ENCODE measurements at places on chromosomes 1 and 21.

GRCh38 chr1:185578293-185578692 lies 155.9 kb upstream of the HMCN1 start:
- no peak for DNase-seq

GRCh38 chr1:104056786-104057185 lies 307.1 kb downstream of the AMY1C start:
- no peak for DNase-seq

DNA sequence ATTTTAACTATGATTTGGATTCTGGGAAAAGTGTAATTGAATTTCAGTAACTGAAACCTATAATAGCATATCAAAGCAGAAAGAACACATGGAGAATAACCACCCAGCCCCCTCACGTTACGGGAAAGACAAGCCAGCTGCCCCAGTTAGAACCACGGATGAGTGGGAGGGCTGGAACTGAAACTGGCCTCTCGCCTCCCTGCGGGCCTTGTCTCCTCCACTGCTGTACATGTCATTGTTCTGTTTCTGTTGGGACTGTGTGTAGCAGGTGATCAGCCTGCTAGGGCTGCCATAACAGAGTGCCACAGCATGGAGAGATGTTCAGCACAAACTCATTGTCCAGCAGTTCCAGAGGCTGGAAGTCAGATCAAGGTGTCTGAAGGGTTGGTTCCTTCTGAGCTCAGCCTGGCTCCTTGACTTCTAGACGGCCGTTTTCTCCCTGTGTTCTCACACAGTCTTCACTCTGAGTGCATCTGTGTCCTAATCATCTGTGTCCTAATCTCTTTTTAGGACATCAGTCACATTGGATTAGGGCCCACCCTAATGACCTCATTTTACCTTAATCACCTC lies 52.4 kb downstream of the MAP3K21 start:
- no peak for DNase-seq

- no peak for DNase-seq
Measured at GRCh38 chr1:156592158-156592909, 758 bp downstream of the NAXE start.

- no peak for DNase-seq
Measured at GRCh38 chr1:60488847-60489246, 415.3 kb upstream of the C1orf87 start.

- DNase-seq, result no peak
Measured at GRCh38 chr1:2441746-2442145, 29.4 kb upstream of the PEX10 start.

DNA sequence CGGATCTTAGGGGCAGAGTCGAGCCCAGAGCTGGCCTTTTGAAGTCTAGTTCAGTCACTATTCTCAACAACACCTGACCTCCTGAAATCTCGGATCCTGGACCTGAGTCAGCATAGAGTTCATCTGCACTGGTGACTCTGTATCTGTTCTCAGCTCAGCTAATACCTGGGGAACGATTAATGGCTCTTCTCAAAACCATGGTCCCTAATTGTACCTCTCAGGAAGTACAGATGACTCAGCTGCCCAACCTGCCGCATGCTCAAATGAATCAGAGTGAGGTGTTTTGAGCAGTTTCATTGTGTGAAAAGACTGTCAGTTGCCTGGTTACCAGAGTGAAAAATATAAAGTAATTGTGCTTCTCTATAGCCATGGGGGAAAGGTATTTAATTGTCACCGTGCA lies 89.2 kb downstream of the SLC35F3 start:
- DNase-seq, result no peak

DNA sequence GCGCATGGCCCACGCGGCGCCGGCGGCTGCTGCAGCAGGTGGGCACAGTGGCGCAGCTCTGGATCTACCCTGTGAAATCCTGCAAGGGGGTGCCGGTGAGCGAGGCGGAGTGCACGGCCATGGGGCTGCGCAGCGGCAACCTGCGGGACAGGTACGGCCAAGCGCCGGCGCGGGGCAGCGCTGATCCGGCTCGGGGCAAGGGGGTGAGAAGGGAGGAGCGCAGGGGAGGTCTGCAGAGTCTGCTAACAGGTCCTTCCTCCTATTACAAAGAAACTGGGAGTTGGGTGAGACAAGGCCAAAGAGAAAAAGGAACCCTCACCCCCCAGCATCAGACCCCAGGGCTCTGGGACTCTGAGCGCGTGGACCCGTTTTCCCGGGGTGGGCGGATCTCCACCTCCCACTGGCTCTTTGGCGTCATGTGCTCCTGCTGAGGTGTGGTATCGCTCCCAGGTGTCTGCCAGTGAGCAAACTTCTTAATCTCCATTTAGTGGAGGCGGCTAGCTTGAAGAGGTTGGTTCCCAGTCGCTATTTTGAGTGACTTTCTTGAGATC lies 431 bp downstream of the MTARC1 start:
- DNase-seq, result peak; percentile 49

DNA sequence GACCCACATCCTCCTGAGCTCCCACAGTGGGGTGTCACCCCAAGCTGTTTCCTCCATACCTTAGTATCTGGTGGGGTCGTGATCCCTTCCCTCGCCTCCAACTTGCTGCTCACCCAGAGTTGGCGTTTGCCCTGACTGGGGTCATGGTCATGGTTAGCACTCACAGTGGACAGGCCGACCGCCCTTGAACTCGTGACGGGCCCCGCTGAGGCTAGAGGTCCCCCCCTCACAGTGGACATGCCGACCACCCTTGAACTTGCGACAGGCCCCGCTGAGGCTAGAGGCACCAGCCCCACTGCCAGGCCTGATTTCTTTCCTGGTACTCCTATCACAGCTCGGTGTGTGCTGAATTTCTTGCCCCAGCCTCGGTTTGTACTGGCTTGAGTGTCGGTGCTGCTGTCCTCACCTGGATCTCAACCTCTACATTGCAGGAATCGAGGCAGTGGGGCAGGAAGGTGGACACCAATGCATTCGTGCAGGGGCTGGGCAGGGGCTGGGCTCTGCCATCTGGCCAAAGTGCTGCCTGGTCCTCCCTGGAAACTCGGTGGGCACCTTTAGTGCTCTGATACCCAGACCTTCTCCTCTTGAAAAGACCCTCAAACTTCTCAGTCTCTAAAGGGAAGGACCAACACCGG lies 37.5 kb upstream of the AJAP1 start:
- no peak for DNase-seq

GRCh38 chr1:174874331-174875053 lies 125.3 kb upstream of the CACYBP start:
- no peak for DNase-seq

- DNase-seq, result no peak
Measured at GRCh38 chr21:44751799-44752636, 40.6 kb upstream of the TSPEAR start.

- no peak for DNase-seq
Measured at GRCh38 chr1:160726114-160726497, 12.9 kb upstream of the SLAMF7 start.

- peak; percentile 41 for DNase-seq
Measured at GRCh38 chr1:68175621-68176398, 56.5 kb downstream of the WLS start.

- DNase-seq, result peak; percentile 20
Measured at GRCh38 chr1:28580722-28581530, 11.1 kb upstream of the RAB42 start.

DNA sequence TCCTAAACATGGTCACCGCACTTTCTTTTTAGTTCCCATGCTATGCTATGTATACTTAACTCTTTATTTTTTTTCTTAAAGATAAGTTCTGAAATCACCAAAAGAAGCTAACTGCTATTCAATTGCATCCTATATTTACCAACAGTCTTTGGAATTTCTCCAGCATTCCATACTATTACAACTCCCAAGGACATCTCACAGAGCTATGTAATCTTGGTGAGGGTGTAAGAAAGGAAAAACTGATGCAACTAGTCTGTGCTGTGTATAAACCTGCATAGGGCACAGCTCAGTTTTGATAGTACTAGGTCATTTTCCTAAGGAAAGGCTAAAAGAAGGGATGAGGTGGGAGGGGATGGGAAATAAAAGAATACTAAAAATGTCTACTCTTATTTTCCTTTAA lies 78.0 kb downstream of the PTPN14 start:
- DNase-seq, result no peak

DNA sequence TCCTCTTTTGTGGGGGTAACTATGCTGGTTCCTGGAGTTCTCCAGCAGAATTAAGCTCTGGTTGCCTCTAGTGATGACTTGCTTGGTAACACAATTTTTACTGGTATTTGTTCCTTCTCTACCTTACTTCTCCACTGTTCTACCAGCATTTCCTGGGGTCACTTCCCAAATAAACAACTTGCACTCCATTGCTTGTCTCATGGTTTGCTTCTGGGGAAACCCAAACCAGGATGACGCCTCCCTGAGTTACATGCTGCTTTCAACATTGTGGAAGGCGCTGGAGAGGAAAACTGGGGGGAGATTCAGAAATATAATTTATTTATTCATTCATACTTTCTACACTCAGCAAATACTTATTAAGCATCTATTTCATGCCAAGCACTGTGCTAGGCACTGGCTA lies 55.3 kb upstream of the AK4 start:
- DNase-seq, result no peak

GRCh38 chr21:38267136-38267755 lies 10.5 kb downstream of the KCNJ15 start:
- no peak for DNase-seq

DNA sequence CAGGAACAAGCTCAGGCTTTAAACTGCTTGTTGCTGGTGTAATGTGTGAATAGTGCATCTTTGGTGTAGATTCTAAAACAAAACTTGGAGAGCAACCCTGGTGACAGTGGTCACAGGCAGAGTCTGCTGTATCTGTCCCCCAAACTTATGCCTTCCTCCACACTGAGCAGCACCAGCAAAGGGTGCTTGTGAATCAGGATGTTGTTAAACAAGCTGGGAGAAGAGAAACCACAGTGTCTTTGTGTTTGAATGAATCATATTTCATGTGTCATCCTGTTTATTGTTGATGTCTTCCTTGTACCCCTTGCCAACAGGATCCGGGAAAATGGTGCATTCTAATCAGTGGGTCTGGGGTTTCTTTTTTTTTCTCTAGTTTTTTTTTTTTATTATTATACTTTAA lies 91.9 kb upstream of the COG2 start:
- DNase-seq, result no peak

GRCh38 chr1:6474815-6475282 lies 8.9 kb upstream of the TNFRSF25 start:
- no peak for DNase-seq
